ENCODE measurements at places on chromosomes 7 and 10. TPM values are rescaled to one million over a fixed set of nuclear protein-coding genes. Genes with fewer than 3 reads are reported as not detected.

GRCh38 chr7:54757711-54758110 is 1.3 kb downstream of the SEC61G start:
- no peak for DNase-seq

DNA sequence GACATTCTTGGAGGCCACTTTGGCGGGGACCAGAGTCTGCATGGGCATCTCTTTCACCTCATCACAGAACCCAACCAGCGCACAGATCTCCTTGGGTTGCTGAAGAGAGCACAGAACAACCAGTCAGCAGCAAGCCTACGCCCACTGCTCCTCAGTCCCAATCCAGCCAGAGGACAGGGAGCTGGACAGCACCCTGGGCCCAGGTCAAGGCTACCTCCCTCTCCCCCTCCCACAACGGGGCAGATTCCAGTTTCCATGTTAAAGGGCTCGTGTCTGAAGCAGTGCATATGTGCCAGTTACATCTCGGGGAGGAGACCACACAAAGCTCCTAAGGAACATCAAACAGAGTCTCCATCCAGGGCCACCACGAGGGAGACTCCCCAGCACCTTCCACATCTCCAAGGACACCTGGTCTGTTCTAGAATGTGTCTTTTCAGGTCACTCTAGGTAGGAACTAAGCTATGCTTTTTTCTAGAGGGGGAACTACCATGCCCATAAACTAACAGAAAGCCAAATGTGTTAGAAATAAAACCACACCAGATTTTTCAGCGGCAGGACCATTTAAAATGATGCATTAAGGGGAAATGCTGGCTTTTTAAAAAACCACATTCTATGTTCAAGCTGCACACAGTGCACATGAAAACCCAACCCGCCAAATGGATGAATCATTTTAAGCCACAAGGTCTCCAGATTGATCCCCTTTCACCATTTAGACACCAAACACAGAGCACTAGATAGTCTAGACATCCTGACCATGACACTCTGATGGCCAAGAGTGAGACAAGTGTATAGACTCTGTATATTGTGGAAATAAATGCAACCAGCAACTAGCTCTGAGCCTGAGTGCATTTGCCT is 28.9 kb downstream of the PSAP start:
- no peak for DNase-seq

GRCh38 chr10:48805848-48806247 is 121.2 kb downstream of the WDFY4 start:
- no peak for DNase-seq

PAX2 gene
- total RNA-seq = not detected

All from H1 (cell line).